Stimulated activated CD4-positive, alpha-beta T cell treated with anti-CD3 and anti-CD28 coated beads, Interleukin-1b, Interleukin-23, amount 100 ng/mL, for 1 hour (primary cell): ENCODE measurements at places on chromosomes 11 and 22.

DNA sequence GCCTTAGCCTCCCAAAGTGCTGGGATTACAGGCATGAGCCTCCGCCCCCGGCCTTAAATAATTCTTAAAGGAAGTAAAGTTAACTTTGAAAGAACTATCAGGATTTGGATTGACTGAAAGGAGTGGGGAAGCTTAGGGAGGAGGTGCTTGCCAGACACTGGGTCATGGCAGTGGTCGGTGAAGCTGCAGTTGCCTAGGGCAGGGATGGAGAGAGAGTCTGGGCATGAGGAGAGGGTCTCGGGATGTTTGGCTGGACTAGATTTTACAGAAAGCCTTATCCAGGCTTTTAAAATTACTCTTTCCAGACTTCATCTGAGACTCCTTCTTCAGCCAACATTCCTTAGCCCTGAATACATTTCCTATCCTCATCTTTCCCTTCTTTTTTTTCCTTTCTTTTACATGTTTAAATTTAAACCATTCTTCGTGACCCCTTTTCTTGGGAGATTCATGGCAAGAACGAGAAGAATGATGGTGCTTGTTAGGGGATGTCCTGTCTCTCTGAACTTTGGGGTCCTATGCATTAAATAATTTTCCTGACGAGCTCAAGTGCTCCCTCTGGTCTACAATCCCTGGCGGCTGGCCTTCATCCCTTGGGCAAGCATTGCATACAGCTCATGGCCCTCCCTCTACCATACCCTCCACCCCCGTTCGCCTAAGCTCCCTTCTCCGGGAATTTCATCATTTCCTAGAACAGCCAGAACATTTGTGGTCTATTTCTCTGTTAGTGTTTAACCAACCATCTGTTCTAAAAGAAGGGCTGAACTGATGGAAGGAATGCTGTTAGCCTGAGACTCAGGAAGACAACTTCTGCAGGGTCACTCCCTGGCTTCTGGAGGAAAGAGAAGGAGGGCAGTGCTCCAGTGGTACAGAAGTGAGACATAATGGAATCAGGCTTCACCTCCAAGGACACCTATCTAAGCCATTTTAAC, at the start of gene NNMT:
Gene NNMT (plus strand): TSS at position 724 of the 929 bp plus-strand sequence. CDS start 158 bp downstream, at position 882.
- no peak for DNase-seq

DNA sequence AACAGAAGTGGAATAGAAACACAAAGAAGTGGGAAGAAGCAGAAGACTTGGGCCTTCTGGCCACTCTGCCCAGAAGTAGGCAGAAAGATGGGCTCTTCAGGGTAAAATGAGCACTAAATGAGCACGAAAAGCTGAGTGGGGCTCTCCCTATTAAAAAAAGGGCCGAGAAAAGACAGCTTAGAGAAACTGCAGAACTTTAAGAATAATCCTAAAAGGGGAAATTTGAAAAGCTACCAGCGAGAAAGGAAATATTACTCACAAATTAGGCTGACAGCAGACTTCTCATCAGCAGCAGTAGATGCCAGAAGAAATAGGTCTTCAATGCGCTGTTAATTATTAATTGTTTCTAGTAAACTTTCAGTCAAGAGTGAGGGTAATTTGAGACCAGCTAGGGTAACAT, 78.2 kb downstream of the UVRAG start:
- no peak for DNase-seq

- DNase-seq = no peak
Observed at GRCh38 chr22:49112176-49112575, 715.5 kb downstream of the BRD1 start.

DNA sequence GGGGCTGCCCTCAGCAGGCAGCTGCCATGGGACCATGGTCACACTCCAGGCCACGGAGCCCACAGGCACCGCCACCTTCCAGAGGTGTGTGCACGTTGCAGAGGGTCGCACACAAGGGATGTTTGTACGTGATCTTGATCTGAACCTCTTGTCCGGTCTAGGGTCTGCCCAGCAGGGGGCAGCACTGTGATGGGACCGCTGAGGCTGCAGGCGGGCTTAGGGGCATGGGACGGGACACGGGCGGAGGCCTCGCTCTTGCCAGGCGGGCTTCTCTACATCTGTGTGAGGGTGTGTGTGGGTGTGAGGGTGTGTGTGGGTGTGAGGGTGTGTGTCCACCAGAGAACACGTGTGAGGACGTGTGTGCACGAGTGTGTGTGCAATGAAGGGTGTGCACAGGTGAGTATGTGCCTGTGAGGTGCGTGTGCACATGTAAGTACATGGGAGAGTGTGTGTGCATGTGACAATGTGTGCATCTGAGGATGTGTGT, 52.4 kb downstream of the CACNA1I start:
- peak; percentile 53 for DNase-seq

DNA sequence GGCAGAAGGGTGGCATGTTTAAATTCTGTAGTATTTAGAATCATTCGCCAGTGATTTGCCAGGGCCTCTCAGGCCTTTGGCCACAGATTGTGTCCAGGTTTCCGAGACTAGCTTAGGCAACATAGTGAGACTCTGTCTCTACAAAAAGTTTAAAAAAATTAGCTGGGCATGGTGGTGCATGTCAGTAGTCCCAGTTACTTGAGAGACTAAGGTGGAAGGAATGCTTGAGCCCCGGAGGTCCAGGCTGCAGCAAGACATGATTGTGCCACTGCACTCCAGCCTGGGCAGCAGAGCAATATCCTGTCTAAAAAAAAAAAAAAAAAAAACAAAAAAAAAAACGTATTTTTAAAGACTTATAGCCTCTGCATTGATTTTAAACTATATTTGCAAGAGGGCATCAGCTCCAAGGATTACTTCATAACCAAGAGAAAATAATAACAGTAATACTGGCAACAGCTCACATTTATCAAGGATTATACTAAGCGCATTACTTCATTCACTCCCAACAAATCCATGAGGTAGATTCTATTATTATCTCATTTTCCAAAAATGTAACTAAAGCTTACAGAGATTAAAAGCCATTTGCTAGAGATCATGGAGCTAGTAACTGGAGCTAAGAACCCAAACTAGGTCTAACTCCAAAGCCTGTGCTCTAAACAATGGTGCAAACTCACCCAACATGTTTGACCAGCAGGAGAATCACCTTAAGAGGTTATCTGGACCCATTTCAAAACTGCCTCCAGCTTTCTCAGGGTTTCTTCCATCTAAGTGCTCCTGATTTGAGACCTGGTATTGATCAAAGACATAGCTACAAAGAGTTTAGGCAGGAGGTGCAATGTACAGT, 32.6 kb upstream of the SLC6A5 start:
- DNase-seq = no peak

- no peak for DNase-seq
Observed at GRCh38 chr22:22909605-22910271, 22.1 kb downstream of the IGLL5 start.

- no peak for DNase-seq
Observed at GRCh38 chr22:46895753-46896152, 133.3 kb downstream of the TBC1D22A start.

DNA sequence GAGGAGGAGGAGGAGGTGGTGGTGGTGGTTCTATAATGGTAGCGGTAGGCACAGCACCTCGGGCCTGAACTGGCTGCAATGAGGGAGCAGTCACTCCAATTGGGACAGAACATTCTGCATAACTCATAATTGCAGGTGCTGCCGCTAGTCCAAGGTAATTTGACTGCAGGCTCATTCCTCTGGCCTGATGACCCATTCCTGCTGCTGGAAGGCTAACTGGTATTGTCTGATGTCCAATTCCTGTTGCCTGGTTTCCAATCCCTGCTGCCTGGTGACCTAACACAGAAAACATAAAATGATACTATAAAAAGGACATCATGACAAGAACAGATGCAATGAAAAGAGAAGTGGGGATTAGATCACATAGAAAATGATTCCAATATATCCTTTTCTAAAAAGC, 7.9 kb upstream of the AGBL2 start:
- no peak for DNase-seq

- no peak for DNase-seq
Observed at GRCh38 chr22:22168190-22168940, 76.2 kb upstream of the VPREB1 start.

DNA sequence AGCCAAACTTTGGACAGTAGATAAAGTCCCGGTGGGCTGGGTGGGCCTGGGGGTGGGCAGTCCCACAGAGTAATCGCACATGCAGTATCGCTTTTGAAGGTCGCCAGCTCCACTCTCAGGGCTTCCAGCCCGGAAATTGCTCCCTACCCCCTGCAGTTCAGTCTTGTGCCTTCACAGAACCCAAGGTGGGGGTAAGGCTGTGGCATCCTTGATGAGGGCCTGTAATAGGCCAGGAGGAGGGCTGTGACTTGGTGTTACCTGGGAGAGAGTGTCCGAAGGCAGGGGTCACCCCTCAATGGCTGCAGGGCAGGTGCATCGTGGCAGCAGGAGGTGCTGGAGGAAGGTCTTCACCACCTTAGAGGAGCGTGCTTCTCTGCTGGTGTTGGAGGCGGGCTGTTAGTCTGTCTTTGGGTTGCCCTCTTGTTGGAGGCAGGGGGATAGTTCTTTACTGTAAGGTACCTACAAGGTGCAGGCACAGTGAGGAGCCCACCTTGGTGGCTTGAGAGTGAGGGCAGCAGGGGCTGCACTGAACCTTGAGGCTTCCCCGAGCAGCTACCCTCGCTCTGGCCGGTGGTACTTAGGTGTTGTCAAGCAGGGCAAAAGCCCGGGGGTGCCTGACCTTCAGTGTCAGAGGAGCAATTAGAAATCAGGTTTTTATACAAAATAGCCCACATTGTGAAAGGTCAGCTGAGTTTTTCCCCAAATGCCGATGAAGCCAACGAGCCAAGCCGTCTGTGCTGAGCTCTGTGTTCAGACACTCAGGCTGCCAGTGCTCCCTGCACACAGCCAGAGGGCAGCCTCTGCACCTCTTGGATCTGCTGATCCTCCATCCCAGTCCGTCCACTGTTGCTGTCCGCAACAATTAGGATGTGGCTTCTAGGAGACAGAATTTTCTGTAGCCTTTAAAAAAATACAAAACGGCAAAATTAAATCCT, 21.9 kb downstream of the SAMM50 start:
- DNase-seq = no peak

DNA sequence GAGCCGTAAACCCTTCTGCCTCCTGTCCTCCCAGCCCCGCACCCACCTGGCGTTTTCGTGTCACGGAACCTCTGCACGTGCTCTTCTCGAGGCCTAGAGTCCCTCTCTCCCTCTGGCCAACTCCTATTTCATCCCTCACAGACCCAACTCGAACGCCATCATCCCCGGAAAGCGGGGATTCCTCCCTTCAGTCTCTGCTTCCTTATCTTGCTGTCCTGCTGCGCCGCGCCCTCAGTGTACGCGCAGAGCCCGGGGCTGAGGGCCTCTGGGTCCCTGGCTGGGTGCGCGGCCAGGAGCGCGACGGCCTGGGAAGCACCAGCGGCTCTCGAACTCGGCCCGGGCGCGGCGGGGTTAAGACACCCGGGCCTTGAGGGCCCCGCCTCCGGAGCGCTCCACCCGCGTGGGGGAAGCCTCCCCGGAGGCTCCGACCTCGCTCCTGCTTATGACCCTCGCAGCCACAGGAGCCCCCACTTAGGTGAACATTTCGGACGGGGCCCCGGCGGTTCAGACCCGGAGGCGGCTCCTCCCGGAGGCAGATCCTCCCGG, 398 bp upstream of the ATG16L2 start:
- no peak for DNase-seq

- no peak for DNase-seq
Observed at GRCh38 chr11:114438303-114438702, 964 bp upstream of the REXO2 start.

GRCh38 chr22:44396727-44397722, 84.3 kb upstream of the SHISAL1 start:
- DNase-seq = no peak

- no peak for DNase-seq
Observed at GRCh38 chr22:41094041-41094593, 1.7 kb downstream of the EP300 start.

GRCh38 chr11:115326526-115326925, 177.7 kb downstream of the CADM1 start:
- no peak for DNase-seq

- DNase-seq = no peak
Observed at GRCh38 chr11:67545280-67545679, 22.0 kb upstream of the CABP2 start.

DNA sequence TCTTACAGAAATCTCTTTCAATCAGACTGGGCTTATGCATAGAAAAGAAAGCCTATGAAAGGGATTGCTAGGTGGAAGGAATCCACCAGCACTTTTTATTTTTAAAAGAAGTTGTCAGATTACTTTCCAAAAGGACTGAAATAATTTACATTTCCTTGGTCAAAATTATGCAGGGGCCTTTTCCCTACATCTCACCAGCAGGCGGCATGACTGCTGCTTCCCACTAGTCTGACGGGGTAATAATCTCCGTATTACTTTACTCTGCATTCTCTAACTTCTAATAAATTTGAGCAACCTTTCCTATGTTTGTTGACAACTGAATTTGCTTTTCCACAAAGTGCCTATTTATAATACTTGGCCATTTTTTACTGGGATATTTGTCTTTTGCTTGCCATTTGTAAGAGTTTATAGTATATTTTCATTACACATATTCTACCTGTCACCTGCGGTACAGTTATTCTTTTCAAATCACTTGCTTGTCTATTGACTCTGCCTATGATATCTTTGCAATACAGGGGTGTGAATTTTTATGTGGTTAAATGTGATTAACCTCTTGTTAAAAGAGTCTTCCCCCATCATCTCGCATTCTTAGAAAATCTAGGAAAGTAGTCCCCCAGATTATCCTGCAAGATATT, 51.9 kb upstream of the USP47 start:
- no peak for DNase-seq
